ENCODE measurements at places on chromosomes 11 and 22.

GRCh38 chr11:24515632-24516031, 18.8 kb downstream of the LUZP2 start:
- no peak for DNase-seq

GRCh38 chr22:49197986-49198704, 629.5 kb downstream of the BRD1 start:
- no peak for DNase-seq

GRCh38 chr11:120268686-120269085, 28.7 kb downstream of the POU2F3 start:
- DNase-seq: no peak

- DNase-seq: no peak
Measured at GRCh38 chr22:25051073-25051472, 98.6 kb downstream of the KIAA1671 start.

- DNase-seq: no peak
Measured at GRCh38 chr22:36588285-36588684, 59.3 kb upstream of the EIF3D start.

DNA sequence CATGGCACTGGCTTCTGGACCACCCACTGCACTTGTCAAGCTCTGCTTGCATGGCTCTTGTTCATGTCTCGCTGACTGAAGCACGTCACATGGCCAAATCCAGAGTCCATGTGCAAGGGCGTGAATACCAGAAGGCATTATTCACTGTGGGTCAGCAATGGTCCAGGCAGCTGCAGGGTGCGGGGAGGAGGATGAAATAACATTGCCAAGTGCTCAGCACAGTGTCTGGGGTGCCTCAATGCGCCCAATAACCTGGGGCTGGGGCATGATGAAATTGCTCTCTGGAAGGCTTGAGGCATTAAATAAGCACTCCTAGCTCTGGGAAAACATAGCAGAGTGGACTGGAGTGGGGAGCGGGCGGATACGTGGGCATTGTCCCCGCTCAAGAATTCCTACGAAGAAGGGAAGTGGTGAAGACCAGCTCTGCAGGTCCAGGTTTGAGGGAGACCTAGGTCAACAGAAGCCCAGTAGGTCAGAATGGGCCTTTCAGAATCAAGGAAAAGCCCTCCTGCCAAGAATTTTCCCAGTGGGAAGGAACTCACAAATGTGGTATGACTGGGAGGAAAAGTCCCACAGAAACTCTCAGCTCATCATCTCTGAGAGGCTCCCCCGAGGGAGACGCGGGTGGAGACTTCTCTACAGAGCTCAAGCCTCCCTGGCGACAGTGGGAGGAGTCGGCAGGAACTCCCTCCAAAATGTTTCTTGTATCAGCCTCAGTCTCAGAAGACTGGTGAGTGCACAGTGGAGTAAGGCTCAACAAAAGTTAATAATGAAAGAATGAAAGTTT, 15.3 kb upstream of the ACCSL start:
- no peak for DNase-seq

DNA sequence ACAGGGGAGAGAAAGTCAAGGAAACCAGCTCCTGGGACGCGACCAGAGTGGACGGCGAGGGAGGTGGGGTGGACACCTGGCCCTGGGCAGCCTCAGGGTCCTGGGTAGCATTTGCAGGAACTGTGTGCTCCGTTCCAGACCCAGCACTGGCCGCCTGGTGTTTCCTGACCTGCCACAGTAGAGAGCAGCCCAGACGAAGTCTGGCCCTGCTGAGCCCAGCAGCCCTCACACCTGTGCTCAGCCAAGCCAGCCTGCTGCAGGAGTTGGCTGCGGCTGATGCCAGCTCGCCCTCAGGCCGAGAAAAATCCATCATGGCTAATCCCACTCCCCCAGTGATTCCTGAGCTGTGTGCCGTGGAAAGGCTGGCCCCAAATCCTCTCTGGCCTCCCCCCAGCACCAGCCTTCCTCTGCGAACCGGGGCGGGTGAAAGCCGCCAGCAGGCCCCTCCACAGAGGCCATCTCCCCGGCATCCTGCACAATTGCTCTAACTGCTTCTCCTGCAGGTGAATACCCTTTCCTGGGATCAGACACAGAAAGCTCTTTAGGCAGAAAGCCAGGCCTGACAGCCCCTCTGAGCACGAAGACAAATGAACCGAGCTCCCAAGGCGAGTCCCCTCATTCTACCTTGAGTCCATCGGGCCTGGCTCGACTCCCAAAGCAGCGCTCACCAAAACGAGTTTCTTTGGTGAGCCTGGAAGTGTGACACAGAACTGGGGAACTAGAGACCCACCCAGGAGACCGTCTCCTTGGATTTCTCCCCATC, 88.6 kb downstream of the RTL6 start:
- no peak for DNase-seq

GRCh38 chr11:57341250-57341808, 3.2 kb downstream of the P2RX3 start:
- no peak for DNase-seq

GRCh38 chr22:37340331-37341262, 58.3 kb downstream of the CYTH4 start:
- no peak for DNase-seq

DNA sequence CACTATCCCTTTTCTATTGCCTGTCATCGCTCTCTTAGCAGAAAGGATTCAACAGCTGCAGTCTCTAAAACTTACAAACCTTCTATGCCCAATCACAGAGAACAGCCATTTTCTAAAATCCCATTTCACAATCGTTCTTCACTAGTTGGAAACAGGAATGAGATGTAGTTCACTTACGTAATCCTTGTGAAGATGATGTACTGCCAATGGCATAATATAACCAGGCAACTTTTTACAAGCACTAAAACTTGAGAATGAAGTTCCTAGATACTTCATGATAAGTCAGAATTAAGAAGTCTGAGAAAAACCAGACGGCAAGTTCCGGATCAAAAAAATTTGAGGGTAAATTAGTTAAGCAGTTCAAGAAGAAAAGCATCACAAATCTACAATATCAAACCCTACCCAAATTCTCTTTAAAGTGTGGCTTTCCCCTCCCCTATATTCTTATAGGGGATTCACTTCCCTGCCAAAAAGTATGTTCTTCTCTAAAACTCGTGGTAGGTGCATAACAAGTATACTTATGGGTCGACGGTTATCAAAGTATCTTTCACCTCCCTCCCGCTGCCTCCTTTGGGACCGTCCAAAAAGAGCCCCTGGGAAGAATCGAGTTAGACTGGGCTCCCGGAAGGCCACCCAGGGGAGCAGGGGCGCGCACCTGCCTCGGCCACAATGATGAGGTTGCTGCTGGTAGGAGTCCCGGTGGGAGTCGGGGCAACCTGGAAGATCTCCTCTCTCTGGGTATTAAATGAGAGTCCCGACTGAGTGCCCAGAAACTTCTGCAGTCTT, 666 bp downstream of the MSANTD4 start:
- no peak for DNase-seq

DNA sequence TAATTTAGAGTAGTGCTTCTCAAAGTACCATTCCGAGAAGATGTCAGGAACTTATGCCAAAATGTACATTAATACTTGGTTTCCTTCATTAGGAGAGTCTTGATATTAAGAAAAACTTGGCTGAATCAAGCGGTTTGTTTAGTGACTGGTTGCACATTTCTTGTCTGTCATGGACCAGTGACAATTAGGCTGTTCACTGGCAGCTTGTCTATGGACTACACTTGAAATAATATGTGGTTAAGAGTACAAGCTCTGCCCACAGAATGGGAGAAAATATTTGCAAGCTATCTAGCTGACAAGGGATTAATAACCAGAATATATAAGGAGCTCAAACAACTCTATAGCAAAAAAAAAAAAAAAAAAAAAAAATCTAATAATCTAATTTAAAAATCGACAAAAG, 24.6 kb downstream of the COA4 start:
- DNase-seq: no peak

- DNase-seq: no peak
Measured at GRCh38 chr22:48236261-48236660, 1473.8 kb downstream of the TBC1D22A start.

- no peak for DNase-seq
Measured at GRCh38 chr22:45101515-45102227, 62.1 kb upstream of the NUP50 start.

GRCh38 chr11:120611581-120611980, 100.0 kb downstream of the GRIK4 start:
- DNase-seq: no peak

GRCh38 chr11:61334434-61335354, 1.7 kb downstream of the TKFC start:
- peak; percentile 46 for DNase-seq

- DNase-seq: no peak
Measured at GRCh38 chr22:27725661-27726060, 75.9 kb downstream of the MN1 start.

DNA sequence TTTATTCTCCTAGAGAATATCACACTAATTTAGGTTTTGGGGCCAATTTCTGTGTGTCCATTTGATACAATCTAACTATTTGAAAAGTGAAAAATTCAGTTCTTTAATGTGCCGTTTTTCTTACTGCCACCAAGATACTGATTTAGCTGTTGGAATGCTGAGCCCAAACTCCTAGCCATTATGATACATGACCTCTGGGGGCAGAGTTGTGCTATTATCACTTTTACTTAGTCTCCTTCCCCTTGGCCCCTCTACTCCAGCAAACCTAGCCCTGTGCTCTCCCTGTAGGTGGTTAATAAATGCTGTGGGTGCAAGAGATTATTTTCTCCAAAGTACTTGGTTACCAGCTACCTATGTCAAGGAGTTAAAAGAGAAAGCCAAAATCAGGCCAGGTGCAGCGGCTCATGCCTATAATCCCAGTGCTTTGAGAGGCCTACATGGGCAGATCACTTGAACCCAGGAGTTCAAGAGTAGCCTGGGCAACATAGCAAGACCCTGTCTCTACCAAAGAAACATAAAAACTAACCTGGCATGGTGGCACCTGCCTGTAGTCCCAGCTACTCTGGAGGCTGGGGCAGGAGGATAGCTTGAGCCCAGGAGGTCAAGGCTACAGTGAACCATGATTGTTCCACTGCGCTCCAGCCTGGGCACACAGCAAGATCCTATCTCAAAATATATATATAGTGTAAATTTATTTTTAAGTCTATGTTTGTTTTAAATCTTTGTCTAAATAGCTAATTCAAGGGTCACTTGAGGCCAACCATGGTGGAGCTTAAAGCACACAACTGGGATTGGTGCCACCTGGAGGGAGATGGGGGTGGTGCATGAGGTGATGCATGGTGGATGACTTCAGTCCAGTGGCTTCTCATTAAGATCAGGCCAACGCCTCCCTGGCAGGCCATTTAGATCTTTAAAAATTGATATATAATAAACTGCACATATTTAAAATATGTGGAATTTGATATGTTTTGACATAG, 193.2 kb upstream of the PLET1 start:
- no peak for DNase-seq

DNA sequence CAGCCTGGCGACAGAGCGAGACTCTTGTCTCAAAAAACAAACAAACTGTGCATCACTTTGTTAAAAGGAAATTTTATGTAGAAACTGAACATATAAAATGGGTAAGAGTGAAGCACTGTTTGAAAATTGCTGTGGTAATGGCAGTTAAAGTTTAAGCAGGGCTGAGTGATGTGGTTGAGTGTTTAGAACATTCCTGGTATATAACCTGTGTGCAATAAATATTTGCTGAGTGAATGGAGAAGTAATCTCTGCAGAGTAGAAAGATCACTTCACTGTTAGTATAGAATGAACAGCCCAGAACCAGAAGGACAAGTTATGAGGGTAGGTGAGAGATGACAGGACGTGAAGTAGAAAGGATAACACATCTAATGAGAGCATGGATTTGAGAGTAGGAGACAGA, 27.3 kb downstream of the CECR2 start:
- no peak for DNase-seq

DNA sequence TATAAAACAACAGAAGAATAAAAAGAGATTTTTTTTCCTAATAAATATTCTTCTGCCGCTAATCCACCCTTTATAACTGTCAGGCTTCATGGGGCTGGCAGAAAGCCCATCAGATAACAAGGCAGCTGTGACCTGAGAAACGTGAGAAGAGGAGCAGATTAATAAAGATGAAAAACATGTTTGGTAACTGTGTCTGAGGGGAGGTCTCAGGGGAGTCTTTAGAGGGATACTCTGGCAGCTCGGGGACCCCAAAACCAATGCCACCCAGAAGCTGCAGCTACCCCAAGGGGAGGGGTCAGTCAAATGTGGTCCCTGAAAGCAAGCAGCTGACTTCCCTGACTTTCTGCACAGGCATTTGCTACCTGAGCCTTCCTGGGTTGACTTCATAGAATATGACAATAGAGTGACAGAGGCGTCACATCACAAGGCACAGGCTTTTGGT, 48.4 kb upstream of the POU2AF1 start:
- peak; percentile 57 for DNase-seq

- peak; percentile 96 for DNase-seq
Measured at GRCh38 chr11:102564110-102564509, 33.6 kb upstream of the MMP7 start.

- DNase-seq: no peak
Measured at GRCh38 chr11:65868076-65868667, 4.4 kb downstream of the EFEMP2 start.
